ENCODE measurements at places on chromosomes 1 and 21.

DNA sequence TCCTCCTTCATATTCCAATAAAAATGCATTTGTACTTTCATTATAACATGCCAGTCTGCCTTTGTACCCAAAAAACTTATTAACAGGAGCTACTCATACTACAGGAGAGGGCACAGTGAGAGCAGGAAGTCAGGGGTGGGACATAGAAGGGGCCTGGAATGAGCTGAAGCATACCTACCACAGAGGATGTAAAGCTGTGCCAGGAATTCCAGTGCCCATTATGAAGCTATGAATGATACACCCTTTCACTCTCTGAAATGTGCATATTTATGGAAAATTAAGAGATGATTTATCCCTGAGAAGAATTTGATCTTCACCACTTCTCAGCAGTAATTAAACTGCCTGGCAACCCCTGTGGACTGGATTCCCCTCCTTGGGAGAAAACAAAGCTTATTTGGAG is 65.8 kb downstream of the ATP5PO start:
- no peak for DNase-seq

GRCh38 chr21:39332175-39332574 is 16.7 kb downstream of the HMGN1 start:
- DNase-seq, result no peak

DNA sequence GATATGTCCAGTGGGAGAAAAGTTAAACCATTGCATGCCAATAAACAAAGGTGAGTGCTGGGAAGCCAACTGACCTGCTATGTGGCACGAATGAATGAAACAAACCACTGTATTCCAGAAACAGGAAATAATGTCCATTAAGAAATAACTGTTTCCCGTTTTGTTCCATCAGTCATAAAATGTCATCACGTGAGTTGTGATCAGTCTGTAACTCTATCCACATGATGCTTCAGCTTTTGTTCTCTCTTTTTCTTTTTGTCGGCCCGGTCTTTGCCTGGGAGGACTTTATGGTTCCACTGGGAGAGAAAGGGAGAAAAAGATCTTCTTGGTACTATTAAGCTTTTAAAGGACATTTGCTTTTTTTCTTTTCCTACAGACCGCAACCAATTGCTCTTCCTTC is 179.9 kb downstream of the TGFB2 start:
- DNase-seq, result no peak

DNA sequence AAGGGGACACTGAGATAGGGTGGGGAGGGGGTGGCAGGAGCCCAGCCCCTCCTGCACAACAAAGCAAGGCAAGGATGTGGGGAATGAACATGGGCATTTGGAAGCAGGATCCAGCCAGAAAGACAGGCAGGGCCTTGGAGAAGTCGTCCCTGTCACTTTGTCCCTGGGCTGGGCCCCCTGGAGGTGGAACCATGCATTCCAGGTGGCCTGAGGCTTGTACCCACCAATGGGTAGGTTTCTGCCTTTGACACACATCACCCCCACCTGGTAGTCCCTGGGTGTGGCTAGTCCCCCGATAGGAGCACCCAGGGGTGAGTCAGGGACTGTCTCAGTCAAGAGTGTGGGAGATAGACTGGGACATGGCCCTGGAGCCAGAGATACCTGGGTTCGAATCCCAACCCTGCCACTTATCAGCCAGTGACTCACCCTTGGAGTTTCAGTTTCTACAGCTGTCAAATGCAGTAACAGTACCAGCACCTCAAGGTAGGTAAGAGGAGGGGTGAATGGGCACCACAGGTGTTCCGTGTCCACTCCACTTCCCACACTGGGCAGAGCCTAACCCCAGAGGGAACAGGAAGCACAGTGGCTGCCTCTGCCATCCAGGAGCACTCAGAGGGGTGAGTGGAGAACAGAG is 10.0 kb downstream of the PLA2G2D start:
- no peak for DNase-seq

GRCh38 chr1:213621077-213621476 is 366.7 kb upstream of the PROX1 start:
- no peak for DNase-seq
